ENCODE measurements at places on chromosomes 2 and 18.

DNA sequence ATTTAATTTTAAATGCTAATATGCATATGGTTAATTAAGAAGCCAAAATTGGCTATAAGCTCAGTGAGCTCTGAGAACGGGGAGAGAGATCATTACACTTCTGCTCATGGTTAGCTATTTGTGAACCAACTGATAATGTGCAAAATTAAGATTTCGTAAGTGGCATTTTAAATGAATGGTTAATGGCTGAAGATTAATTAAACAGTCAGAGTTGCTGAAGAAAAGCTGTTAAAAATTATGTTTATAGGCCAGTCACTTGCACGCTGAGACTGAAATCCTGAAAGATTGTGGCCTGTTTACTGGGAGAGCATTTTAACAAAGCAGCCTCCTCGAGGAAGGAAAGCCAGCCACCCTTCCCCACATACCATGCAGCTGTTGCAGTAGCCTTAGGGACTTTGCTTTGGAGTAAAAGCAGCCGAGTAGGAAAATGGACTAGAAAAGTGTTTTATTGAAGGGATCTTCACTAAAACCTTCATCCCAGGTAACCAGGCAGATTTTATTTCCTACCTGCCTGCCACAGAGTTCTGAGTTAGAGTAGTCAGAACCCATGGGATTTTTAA lies 218.8 kb upstream of the NRP2 start:
- DNase-seq: no peak

GRCh38 chr2:172985139-172985892 lies 90.3 kb upstream of the MAP3K20 start:
- DNase-seq: no peak

- no peak for DNase-seq
Measured at GRCh38 chr2:236799391-236800026, 229.9 kb downstream of the ACKR3 start.

- no peak for DNase-seq
Measured at GRCh38 chr2:233676046-233676445, 4.3 kb downstream of the UGT1A9 start.

- DNase-seq: no peak
Measured at GRCh38 chr18:44921974-44922373, 241.3 kb downstream of the SETBP1 start.
